Thyroid gland (tissue), 4 donors: ENCODE measurements at places on chromosomes 5 and 9. TPM values are rescaled to one million over a fixed set of nuclear protein-coding genes. Genes with fewer than 3 reads are reported as not detected.

The IFNA14 gene
- total RNA-seq = not detected

The CHSY3 gene
- 1.7 TPM for total RNA-seq

The CNTNAP3 gene
- 8.0 TPM for total RNA-seq

The PCDHGC4 gene
- 4.2 TPM for total RNA-seq

The CCDC171 gene
- total RNA-seq = 9.6 TPM

The SLC6A3 gene
- 0.67 TPM for total RNA-seq

The PCDHGB4 gene
- total RNA-seq = 10.4 TPM

The CCNJL gene
- 11.8 TPM for total RNA-seq

DNA sequence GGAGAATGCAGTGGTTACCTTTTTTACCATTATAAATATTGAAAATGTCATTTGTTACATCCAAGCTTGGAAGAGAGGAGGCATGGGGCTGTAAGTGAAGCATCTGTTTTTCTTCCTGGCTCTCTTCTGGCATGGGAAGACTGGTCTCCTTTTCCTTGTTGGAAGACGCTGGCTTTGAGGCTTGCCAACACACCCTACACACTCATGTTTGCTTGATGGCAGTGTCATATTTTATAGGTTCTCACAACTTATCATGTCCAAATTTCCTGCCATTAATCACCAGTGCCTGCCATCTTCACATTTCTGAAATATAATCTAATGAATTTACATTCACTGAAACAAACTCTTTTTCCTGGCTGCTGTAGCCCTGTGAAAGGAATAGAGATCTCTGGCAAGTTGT lies 252.9 kb downstream of the MAN2A1 start:
- DNase-seq = no peak

DNA sequence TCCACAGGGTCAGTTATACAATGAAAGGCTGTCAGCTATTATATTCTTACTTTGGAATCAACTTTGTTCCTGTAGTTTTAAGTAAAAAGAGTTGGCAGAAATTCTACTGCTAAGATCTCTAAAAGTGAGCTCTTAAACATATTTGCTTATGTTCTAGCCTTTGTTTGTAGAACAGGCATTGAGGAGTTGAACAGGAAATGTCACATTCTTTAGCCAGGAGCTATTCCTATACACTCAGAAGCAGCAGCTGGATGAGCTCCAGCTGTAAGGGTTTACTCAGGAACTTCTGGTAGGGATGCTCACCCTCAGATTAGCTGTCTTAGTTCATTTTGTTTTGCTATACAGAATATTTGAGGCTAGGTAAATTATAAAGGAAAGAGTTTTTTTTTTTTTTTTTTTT lies 22.4 kb upstream of the SPINK14 start:
- peak; percentile 69 for DNase-seq

DNA sequence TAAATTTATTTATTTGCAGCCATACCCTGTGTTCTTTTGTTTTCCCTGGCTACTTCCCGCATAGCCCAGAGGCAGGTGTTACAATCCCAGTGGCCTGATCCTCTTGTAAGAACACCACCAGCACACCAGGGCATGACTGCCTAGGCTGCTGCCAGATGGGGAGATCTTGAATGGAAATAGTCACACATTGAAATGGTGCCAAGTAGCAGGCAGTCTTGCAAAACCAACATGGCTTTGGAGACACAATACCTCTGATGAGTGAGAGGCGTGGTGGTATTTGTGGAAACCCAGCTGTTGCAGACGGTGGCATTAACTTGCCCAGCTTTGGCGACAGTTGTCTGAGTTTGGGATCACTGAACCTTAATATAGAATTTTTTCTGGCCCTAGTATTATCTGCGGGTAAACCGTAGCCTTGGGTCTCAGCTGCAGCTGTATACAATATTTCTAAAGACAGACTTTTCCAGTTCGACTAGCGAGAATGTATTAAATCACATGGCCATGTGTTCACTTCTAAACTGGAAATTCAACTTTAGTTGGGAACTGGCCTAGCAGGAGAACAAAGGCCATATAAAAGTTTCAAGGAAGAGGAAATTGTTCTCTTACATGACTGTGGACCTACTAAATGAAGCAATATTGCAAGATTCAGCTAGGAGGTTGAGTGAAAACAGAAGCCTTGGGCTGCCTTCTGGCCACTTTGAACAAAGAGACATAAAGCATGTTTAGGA lies 277.0 kb downstream of the SMARCA2 start:
- DNase-seq = peak; percentile 54

DNA sequence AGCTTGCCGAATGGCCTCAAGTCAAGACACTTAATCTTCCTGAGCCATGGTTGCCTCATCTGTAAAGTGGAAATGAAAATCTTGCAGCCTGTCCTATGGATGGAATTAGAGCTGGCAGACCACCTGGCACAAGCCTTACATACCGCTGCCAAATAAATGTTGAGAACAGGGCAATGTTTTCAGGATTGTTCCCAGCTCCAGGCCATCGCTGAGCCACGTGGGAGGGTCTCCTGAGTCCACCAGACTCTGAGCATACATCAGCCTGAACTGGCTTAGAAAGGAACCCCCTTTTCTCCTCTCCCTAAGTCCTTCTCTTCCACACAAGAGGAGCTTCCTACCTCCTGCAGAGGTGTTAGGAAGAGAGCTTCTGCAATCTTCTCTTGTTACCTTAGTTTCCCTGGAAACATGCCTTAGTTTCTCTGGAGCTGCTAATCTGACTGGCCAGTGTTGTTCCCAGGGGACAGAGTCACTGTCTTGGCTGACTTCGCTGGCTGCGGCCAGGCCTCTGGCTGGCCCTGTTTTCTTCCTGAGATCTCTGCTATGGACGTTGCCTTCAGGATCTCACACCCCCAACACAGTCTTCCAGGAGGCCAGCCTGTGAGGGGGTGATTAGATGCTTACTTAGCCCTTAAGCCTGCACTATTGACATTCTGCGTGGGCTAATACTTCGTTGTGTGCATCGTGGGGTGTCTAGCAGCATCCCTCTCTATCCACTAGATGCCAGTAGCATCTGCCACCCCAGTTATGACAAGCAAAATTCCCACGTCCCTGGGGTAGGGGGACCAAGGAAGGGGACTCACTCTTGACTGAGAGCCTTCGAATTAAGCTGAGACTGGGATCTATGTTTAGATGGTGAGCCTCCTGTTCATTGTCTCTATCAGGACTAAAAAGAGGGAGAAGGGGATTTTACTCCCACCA lies 62.2 kb downstream of the BOD1 start:
- DNase-seq = no peak

GRCh38 chr9:31323726-31324444 lies 1060.6 kb upstream of the ACO1 start:
- no peak for DNase-seq

DNA sequence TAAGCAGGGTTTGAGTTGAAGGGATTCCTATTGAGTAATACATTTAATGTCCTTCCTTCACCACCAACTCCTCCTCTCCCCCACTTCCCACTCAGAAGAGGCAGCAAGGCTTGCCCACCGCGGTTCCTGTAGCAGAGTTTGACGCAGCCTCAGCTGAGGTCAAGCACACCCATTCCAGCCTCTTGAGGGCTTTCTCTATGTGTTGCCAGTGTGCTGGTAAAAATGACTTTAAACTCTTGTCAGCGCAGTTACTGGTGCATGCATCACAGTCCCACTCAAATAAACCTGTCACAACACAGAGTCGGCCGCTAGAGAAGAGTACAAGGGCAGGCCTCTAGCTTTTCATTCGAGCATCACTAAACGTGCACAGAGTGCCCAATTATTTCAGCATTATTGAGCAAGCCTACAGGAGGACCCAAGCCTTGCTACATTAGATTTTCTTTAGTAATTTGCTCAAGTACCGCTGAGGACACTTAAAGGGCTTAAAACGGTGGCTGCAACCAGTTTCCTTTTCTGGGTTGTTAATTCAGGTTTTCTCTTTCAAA lies 79.6 kb downstream of the TLE4 start:
- peak; percentile 90 for DNase-seq

- no peak for DNase-seq
Observed at GRCh38 chr5:133121611-133122150, 69.9 kb downstream of the HSPA4 start.

GRCh38 chr9:76558465-76558864 lies 99.5 kb downstream of the GCNT1 start:
- DNase-seq = no peak

DNA sequence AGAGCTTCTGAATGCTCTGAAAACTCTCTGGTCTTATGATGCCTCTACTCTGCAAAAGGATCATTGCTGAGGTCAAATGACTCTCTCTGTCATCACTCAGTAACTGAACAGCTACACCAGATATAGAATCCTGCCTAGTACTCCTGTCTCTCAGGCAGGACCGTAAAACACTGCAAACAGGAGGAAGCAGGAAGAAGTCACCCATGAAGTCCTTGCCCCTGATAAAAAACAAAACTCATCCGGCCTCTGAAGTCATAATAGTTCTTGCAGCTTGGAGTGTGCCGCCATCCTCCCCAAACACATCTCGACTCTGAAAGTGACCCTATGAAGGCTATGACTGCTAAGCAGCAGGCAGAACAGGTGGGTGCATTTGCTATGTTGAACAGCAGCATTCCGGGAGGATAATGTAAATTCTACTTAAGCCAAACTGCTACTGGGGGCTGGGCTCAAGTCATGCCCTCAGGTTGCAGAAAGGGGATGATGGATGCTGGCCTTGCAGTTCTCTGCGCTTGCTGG lies 81.9 kb upstream of the FAM169A start:
- DNase-seq = no peak

- no peak for DNase-seq
Observed at GRCh38 chr9:112554516-112554915, 67.9 kb downstream of the KIAA1958 start.

DNA sequence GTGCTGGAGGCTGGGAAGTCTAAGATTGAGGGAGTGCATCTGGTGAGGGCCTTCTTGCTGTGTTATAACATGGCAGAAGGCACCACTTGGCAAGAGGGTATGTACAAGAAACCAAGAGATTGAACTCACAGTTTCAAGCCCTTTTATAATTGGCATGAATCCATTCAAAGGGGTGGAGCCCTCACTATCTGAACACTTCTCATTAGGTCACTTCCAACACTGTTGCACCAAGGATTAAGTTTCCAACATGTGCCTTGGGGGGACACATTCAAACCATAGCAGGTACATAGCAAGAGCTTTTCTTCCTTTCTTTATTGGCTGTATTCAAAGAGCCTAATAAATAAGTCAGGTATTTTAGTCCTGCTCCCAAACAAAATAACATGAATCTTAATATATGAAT lies 62.7 kb downstream of the PRELID2 start:
- no peak for DNase-seq

DNA sequence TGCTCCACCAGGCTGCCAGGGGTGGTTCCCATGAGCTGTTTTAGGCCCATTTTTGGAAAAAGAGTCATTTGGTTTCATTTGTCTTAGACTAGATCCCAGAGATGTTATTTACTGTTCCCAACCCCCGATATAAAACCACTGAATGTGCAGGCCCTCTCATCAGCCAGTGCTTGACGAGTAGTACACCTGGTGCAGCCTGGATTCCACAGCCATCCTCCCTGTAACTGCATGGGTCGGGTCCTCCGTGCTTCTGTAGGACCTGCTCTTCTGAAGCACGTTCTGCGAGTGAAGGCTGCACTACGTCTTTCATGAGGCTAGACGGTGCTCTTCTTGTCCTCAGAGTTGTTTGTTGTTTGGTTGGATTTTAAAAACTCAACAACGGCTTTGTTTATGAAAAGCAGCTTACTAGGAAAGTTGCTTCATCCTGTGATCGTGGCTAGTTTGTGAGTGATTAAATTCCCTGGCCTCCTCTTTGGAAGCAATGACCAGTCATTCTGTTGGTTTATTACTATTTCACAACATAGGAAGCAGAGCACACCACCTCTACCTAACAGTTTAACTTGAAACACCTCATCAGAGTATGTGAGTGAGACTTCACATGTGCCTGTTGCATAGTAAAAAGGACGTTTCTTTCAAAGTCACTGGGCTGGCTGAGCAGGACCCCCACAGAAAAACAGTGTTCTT lies 135.2 kb downstream of the AOPEP start:
- no peak for DNase-seq

DNA sequence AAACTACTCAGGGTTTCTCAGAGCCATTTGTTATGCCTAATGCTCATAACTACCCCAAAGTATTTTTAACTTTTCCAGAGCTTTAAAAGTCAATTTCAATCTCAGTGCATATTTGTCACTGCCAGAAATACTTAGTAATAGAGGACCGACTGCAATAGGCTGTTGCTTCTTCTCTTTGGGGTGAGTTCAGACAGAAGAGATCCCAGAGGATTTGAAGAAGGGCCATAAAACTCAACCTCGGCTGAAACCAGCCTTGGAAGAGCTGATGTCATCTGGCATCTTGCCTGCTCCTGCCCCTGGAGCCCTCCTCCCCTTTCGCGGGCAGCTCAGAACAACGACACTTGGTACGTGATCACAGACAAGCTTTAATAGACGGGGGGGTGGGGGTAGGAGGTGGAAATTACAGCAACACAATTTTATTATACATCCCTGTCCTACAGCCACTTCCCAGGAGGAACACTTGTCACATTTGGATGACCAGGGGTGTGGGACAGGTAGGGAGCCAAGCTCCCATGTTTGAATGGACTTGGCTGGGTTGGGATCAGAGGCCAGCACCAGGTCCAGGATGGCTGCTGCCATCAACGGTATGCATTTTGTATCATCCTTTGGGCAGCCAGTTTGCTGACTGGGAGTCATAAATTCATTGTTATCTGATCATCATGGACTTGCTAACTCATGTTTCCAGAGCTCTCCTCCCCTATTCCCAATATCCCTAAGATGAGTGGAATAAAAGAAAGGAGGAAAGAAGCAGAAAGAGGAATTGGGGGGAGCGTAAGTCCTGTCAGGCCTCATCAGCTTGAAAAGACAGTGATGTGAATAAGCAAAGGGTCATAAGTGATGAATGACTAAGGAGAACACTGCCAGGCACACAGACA lies 186.6 kb upstream of the PANK3 start:
- peak; percentile 23 for DNase-seq
